ENCODE measurements at places on chromosomes 3 and 15. TPM values are rescaled to one million over a fixed set of nuclear protein-coding genes. Genes with fewer than 3 reads are reported as not detected.

DNA sequence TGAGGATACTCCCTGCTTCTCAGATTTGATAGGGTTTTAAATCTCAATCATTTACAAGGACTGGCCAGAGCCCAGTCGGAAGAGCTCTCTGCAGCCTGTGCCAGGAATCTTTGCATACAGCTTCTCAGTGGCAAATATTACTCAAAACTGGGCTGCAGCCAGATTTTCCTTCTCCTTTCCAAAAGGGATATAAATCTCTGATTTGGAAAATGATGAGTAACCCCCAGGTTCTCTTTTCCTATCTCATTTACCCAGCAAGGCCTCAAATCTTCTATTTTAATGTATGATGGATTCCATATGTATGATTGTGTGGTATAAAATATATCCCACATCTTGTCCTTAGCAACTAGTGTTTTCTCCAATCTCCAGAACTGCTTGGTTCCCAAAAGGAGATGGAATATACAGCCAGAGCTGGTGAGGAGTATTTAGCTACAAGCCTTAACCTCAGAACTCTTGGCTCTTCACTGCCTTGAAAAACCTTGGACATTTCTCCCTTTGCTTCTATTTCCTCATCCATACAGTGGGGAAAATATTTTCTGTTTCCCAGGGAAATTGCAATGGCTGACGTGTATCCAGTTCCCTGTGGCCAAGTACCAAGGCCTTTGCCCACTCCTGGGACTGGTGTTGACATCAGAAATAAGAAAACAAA, 114.4 kb downstream of the ATG7 start:
- DNase-seq: no peak

GRCh38 chr3:51921081-51921578, 18.0 kb upstream of the IQCF1 start:
- no peak for DNase-seq

CD200R1 gene
- 1.4 TPM for total RNA-seq

- peak; percentile 87 for DNase-seq
These were observed at the start of the genes MRPL46 and MRPS11 for GRCh38 chr15:88467073-88467934. MRPL46 (minus strand) TSS chr15:88467388; CDS start chr15:88467377, 11 bp downstream. MRPS11 (plus strand) TSS chr15:88467708; CDS start chr15:88467718, 10 bp downstream.

GRCh38 chr15:46525984-46526725, 891.3 kb downstream of the SQOR start:
- no peak for DNase-seq

GRCh38 chr3:110070161-110070916, 733.0 kb upstream of the DPPA4 start:
- DNase-seq: no peak

CRYGS gene
- total RNA-seq: 1.7 TPM

ZIC4 gene
- total RNA-seq: not detected

GP5 gene
- 0.80 TPM for total RNA-seq

DNA sequence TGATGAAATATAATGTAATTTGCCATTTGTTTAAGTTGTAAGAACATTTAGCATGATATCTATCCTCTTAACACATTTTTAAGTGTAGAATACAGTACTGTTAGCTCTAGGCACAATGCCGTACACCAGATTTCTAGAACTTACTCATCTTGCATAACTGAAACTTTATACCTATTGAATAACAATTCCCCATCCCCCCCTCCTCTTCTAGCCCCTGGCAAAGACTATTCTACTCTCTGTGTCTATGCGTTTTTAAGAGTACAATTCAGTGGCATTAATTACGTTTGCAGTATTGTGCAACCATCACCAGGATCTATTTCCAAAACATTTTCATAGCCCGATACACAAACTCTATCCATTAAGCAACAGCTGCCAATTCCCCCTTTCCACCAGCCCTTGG, 261.7 kb downstream of the PLOD2 start:
- no peak for DNase-seq

GJD2 gene
- total RNA-seq: not detected

RPLP1 gene
- 2,343 TPM for total RNA-seq

DNA sequence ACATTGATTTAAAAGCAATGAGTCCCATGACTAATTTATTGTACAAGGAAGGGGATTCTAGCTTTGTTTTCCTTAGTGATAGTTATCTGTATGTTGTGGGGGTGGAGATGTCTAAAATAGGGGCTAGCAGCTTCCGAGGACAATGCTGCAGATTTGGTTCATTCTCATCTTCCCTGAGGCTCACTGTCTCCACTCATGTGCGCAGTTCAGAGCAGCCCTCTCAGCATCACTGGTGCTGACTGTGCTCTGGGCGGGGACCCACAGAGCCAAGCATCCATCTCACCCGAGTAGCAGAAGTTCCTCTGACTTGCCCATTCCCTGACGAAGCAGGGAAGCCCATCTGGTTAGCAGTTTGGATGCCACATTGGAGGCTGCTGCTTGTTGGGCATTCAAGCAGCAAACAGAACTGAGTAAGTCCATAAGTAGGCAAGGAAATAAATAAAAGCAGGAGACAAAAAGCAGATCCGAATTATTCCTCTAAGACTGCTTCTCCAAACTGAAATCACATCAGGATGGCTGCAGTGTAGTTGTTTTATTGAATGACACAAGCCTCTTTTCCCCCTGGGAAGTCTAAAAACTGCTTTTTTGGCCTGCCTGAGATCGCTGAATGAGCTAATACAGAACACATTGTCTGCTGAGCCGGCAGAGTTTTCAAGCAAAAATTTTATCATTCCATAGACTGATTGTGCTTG, 27.5 kb downstream of the RARB start:
- no peak for DNase-seq

FBXL22 gene
- 0.52 TPM for total RNA-seq

ADIPOQ gene
- total RNA-seq: not detected

- DNase-seq: no peak
These were observed 152.1 kb downstream of the PDE8A start for GRCh38 chr15:85133709-85134108.

- DNase-seq: peak; percentile 26
These were observed 508 bp downstream of the GORASP1 start for GRCh38 chr3:39106851-39107387.

GRCh38 chr15:57312318-57313133, 63.8 kb upstream of the CGNL1 start:
- no peak for DNase-seq

DNA sequence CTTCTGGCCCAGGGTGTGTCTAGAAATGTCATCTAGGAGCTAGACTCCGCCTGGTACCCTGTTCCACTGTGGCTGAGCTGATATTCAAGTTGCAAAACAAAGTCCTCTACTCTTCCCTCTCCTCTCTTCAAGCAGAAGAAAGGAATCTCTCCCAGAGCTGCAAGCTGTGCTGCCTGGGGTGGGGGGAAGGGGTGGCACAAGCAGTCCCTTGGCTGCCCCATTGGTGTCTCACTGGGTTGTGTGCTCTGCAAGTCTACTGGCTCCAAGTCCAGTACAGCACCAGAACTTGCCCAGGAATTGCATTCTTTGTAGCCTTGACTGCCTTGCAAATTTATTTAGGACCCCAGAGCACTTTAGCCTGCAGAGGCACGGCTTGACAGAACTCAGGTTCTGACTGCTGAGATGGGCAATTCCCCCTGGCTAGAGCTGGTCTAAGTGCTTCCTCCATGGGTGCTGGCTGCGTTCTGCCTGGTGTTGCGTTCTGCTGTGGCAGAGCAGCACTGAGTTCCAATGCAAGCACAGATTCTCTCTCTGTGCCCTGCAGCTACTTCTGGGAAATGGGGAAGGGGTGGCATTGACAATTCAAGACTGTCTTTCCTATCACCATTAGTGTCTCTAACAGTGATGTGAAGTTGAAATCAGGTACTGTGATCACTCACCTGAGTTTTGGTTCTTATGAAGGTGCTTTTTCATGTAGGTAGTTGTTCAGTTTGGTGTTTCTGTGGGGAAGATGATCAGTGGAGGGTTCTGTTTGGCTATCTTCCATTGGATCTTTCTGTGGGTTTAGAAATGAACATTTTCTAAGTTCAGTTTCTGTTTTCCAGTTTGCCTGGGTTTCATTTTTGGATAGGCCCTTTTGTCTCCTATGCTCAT, 39.5 kb downstream of the OXSR1 start:
- no peak for DNase-seq

TMEM108 gene
- not detected for total RNA-seq

DNA sequence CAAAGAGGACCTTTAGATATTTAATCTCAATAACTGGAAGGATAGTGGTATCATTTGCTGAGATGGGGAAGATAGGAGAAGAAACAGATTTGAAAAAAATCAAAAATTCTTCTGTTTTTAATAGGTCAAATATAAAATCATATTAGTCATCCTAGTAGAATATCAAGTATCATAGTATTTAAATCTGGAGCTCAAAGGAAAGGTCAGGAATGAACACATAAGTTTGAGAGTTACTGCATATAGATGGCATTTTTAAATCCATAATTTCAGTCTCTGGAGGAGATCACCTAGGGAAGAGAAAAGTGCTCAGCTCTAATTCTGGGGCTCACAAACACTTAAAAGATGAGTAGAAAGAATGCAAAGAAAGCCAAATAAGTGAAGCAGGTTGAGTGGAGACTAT, 24.9 kb upstream of the CFAP20DC start:
- DNase-seq: no peak

DNA sequence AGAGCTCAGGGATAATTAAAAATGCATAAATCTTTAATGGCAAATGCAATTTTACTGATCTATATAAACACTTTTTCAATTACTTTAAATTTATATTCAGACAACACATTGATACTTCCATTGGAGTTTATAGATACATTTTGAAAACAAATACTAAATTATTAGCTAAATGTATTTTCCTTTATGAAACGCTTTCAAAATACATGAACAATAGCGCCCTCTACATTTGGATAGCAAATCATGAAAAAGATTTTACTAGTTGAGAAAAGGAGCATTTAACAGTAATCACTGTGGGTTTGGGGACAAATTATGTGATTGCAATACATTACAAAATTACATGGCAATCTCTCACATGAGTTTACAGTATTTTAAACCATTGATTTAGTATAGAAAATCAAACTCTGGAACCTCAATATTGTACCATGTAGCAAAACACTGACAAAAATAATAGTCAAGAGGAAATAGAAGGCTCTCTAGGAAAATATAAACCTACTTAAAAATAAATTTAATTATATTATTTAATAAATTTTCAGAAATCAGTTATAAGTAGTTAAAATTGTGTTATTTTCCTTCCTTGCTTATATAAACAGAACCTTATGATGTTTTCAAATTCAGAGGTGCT, 207.9 kb downstream of the ZIC1 start:
- DNase-seq: no peak

IL17RC gene
- 0.60 TPM for total RNA-seq

- no peak for DNase-seq
These were observed 40.9 kb downstream of the HRH1 start for GRCh38 chr3:11195201-11195600.

PAK6 gene
- total RNA-seq: 0.35 TPM

DNA sequence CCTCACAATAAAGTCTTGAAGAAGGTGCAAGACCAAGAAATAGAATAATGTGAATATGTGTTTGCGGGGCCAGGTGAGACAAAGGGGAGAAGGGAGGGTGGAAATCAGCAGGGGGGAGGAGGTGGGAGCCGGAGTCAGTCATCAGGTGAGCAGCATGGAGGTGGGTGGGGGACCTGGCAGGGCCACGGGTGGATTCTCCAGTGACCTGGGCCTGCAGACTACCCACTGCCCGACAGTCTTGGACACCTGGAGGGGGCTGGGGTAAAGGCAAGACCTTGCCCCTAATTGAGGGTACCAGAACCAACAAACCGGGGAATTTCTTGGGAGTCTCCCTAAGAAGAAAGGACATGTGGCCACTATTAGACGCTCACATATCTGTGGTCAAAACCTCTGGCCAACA, 95.8 kb downstream of the CHSY1 start:
- DNase-seq: no peak

GRCh38 chr3:9122732-9123364, 126.6 kb downstream of the SRGAP3 start:
- no peak for DNase-seq

SCG5 gene
- 0.58 TPM for total RNA-seq

DNA sequence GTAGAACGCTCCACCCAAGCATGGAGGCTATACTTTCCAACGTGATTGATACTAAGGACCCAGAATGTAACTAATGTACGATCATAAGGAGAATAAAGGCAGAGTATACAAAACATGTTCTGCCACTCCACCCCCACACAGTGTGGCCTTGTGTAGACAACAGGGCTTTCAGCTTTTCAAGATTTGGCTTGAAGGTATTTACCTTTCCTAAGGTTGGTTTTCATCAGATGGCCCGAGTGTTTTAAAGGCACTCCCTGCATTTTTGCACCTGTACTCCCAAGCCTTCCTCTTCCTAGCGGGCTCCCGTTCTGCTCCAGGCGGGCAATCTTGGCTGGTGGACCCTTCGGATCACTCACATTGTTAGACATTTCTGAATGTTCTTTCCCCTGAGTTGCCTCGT, 4.6 kb downstream of the SATB1 start:
- no peak for DNase-seq

DNA sequence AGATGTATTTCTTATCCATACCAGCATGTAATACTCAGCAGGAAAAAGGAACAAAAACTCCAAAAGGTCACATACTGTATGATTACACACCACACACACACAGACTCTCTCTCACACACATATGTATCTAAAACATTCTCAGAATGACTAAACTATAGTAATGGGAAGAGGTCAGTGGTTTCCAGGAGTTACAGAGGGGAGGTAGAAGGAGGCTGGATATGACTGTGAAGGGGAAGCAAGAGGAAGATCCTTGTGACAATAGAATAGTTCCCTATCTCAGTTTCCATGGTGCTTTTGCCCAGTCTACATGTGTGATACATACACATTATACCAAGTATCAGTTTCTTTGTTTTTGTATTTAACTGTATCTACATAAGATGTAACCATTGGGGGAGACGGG, 190.1 kb downstream of the IL5RA start:
- no peak for DNase-seq

DNA sequence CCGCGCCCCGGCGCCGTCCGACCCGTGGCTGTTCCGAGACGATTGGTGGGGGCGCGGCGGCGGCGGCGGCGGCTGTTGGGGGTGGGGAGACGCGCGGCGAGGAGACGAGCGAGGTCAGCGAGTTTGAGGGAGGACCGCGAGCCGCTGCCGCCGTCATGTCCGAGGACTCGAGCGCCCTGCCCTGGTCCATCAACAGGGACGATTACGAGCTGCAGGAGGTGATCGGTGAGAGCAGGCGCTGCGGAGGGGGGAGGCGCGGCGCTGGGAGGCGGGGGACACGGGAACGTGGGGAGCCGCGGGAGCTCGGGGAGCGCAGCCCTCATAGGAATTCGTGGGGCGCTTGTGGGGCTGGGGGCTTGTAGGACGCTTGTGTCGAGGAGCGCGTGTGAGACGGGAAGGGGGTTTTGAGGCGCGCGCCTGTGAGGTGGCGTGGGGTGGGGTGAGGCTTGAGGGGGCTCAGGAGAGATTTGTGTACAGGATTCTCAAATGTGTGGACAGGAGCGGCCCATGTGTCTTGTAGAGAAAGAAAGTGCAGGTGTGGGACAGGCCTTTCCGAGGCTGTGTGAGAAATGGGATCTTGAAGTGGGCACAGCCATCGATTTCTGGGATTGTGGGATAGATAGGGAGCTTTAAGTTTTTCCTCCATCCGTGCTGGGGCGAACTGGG, 518 bp downstream of the OXSR1 start:
- no peak for DNase-seq

- no peak for DNase-seq
These were observed 3.6 kb upstream of the GK5 start for GRCh38 chr3:142228964-142229363.
